ENCODE measurements at places on chromosomes 12 and 14. TPM values are rescaled to one million over a fixed set of nuclear protein-coding genes. Genes with fewer than 3 reads are reported as not detected.

- H3K27me3 ChIP-seq = peaks cover 12% of the 10 kb centered on the region
These were observed 16.7 kb upstream of the TMEM106C start for GRCh38 chr12:47946413-47947323.

- no peaks in the 10 kb centered on the region for H3K36me3 ChIP-seq
- H3K27ac ChIP-seq = no peak overlapping the region
- DNase-seq = no peak
- H3K4me1 ChIP-seq = peaks cover 4% of the 10 kb centered on the region
- peaks cover 12% of the 10 kb centered on the region for H3K27me3 ChIP-seq
These were observed 20.6 kb upstream of the SNRPF start for GRCh38 chr12:95838125-95838524.

- H3K27me3 ChIP-seq = no peaks in the 10 kb centered on the region
- no peak overlapping the region for H3K27ac ChIP-seq
- no peaks in the 10 kb centered on the region for H3K36me3 ChIP-seq
These were observed 10.6 kb upstream of the PYGL start for GRCh38 chr14:50954811-50955372.

DNA sequence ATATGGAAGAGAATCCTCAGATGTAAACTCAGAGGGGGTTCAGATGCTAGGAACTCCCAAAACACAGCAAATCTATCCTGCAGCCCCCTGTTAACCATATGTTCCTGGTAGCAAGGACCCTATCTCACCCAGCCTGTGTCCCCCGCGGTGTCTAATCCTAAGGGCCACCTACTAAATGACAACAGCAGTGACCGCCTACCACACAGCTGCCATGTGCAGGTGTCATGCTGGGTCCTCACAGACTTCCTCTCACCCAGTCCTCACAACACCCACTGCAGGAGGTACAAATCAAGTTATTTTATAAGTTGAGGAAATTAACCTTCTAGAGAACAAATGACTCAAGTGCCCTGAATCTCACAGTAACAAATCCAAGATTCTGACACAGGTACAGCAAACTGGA, 73.9 kb downstream of the ITPK1 start:
- H3K4me1 ChIP-seq = peaks cover 79% of the 10 kb centered on the region
- no peaks in the 10 kb centered on the region for H3K27me3 ChIP-seq
- H3K27ac ChIP-seq = peak overlapping the region; percentile 68
- no peaks in the 10 kb centered on the region for H3K36me3 ChIP-seq

- H3K27ac ChIP-seq = peak overlapping the region; percentile 96
- H3K4me1 ChIP-seq = peaks cover 67% of the 10 kb centered on the region
- H3K4me3 ChIP-seq = peak overlapping the region; percentile 71
These were observed 59.7 kb downstream of the PLXNC1 start for GRCh38 chr12:94207849-94208621.

DNA sequence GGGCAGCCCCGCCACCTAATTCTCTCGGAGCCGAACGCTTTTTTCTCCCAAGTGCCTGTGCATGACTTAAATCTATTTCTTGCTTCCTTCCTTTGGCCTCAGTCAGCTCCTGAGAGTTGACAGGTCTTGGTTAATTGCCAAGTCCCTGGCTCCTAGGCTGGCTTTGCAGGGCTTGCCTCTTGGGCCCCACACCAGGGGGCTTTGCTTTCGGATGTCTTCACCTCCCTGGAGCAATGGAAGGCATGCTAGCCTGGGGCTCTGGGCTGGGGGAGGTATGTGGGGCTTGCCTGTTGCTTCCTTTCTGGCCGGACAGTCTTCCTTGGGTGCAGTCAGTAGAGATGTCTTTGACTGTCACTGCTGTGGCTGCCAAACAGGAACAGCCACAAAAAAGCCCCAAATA, 2.2 kb upstream of the KRT80 start:
- no peaks in the 10 kb centered on the region for H3K36me3 ChIP-seq
- DNase-seq = no peak
- H3K4me1 ChIP-seq = no peaks in the 10 kb centered on the region
- no peak overlapping the region for H3K27ac ChIP-seq
- no peak overlapping the region for H3K4me3 ChIP-seq

- no peak for DNase-seq
- no peak overlapping the region for H3K4me3 ChIP-seq
- H3K27ac ChIP-seq = no peak overlapping the region
- peaks cover 3% of the 10 kb centered on the region for H3K4me1 ChIP-seq
- no peaks in the 10 kb centered on the region for H3K36me3 ChIP-seq
- H3K27me3 ChIP-seq = peaks cover 27% of the 10 kb centered on the region
These were observed 1.3 kb downstream of the TRPV4 start for GRCh38 chr12:109831929-109832328.

DNA sequence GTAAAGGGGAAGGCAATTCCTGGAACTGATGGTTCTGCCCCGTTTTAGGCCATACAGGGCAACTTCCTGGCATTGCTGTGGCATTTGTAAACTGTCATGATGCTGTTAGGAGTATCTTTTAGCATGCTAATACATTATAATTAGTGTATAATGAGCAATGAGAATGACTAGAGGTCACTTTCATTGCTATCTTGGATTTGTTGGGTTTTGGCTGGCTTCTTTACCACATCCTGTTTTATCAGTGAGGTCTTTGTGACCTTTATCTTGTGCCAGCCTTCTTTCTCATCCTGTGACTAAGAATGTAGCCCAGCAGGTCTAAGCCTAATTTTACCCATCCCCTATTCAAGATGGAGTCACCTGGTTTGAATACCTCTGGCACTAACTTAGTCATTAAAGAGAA, 51.2 kb downstream of the TESPA1 start:
- DNase-seq = peak; percentile 50
- H3K27ac ChIP-seq = peak overlapping the region; percentile 99
- H3K4me3 ChIP-seq = no peak overlapping the region
- H3K27me3 ChIP-seq = no peaks in the 10 kb centered on the region
- H3K4me1 ChIP-seq = peaks cover 67% of the 10 kb centered on the region

The PGF gene
- total RNA-seq = 0.27 TPM

The CLEC6A gene
- total RNA-seq = not detected

DNA sequence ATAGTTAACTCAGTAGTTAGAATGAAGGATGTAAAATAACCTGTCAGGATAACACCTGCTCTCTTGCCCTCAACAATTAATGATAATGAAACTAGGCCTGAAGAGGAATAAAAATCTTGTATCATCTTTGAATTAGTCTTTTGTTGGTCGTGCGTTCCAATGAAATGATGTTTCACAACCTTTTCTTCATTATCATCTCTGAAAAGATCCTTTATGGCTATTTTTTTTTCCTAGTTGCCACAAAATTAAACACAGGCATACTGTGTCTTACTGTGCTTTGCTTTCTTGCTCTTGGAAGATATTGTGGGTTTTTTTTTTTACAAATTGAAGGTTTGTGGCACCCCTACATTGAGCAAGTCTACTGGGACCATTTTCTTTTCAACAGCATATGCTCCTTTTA, 128.6 kb downstream of the BICD1 start:
- DNase-seq = no peak
- H3K4me3 ChIP-seq = no peak overlapping the region
- H3K36me3 ChIP-seq = peaks cover 10% of the 10 kb centered on the region
- no peaks in the 10 kb centered on the region for H3K4me1 ChIP-seq

GRCh38 chr14:52259434-52259833, 8.1 kb upstream of the PTGDR start:
- no peaks in the 10 kb centered on the region for H3K27me3 ChIP-seq
- H3K4me3 ChIP-seq = no peak overlapping the region
- DNase-seq = no peak

DNA sequence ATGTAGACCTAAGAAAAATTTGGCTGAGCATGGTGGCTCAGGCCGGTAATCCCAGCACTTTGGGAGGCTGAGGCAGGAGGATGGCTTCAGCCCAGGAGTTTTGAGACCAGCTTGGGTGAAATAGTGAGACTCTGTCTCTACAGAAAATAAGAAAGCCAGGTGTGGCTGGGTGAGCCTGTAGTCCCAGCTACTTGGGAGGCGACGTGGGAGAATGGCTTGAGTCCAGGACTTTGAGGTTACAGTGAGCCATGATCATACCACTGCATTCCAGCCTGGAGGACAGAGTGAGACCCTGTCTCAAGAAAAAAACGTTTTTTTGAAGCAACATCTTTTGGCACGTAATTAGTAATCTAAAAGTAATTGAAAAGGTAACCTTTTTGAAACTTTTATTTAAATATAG, 70.9 kb downstream of the FERMT2 start:
- no peak overlapping the region for H3K4me3 ChIP-seq
- H3K27ac ChIP-seq = no peak overlapping the region
- no peaks in the 10 kb centered on the region for H3K27me3 ChIP-seq
- no peak for DNase-seq
- H3K36me3 ChIP-seq = no peaks in the 10 kb centered on the region
